ENCODE measurements at places on chromosomes 7 and 10.

DNA sequence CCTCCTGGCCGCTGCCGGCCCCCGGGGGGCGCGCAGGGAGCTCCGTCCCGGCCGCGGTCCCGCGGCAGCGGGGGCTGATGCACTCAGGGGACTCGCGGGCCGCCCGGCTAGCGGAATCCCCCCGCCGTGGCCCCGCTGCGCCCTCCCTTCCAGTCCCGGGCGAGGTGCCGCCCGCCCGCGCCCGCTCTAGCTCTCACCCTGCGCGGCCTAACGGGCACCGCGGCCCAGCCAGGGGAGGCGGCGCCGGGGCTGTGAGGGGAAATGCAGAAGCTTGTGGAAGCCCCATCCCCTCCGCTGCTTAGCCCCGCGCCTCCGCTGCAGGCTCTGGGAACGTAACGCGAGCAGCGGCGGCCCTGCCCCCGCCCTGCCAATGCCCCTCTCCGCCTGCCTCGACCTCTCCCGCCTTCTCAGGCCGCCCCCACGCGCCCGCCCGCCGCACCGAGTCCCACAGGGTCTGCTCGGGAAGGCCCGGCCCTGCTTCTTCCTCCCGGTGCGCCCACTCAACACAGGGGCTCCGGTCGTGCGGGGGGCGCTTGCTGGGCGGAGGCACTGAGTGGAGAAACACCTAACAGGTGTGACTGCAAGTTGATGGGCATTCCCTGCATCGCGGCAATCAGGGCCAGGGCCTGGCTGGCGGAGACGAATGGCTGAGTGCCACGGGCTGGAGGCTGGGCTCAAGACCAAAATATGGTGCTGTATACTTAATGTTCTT is 384 bp upstream of the TMEM229A start:
- DNase-seq = peak; percentile 35

DNA sequence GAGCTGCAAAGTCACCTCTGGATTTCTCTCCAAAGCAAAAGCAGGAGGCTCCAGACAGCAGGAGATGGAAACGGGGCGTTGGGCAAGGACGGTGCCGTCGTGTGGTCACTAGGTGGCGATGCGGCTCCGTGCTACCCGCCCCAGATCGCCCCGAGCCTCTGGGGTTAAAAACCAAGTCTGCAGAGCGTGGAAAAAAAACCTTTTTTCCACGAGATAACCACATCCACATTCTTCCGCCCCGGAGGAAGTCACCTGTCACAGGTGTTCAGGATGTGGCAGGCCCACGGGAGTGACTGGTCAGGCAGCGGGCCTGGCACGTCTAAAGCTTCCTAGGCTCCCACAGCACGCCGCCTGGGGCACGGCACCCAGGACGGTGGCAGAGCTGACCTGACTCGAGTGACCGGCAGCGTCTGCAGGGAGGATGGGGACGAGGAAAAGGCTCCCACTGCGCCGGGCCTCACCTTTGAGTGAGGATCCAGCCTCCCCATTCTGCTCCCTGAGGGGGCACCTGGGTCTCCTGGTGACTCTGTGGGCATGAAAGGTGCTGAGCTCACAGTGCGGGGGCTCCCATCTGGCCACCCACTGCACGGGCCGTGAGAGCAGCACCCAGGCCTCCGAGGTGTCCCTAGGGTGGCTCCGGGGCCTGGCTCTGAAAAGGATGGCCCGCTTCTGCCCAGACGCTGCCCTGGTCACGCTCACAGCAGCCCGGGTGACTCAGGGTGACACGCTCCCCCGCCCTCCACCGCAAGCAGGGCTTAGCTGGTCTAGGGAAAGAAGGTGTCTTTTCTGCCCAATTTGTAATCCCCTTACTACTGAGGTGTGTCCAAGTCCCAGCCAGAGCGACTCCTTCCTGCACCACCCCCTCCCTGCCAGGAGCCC is 71.3 kb upstream of the TNRC18 start:
- peak; percentile 53 for DNase-seq

GRCh38 chr7:11818281-11818680 is 13.7 kb downstream of the THSD7A start:
- DNase-seq = no peak

DNA sequence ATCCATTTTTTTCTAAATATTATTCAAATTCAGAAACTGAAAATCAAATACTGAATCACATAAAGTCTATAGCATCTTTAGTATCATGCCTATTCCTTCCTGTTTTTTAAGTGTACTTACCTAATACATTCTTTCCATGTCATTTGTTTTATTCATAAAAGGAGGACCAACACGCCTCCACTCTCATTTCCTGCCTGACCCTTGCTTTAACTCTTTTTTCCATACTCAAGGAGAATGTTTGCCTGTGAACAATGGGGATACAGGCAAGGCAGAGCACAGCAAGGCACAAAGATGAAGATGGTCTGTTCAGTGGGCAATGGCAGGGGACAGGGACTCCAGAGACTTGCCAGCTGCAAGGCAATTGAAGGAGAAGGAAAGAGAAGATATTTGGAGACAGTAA is 121.2 kb upstream of the FEZF1 start:
- no peak for DNase-seq

GRCh38 chr10:30894221-30894620 is 137.4 kb downstream of the ZNF438 start:
- no peak for DNase-seq

DNA sequence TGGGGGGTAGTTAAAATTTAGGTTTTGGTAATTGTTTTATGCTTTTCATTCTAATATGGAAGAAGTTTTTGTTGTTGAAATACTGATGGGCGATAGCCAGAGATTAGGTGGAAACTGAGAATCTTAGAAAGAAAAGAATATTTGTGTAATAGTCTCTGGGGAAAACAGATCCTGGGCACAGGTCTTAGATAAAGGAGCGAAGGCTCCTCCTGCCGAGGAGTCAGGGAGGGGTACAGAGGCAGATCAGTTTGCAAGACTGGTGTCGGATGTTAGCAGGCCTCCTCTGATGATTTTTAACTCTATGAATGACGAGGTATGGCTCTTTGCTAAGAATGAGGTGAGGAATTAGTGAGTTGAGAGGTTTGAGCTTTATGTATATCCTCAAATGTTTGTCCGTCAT is 339.7 kb downstream of the HGF start:
- DNase-seq = no peak

DNA sequence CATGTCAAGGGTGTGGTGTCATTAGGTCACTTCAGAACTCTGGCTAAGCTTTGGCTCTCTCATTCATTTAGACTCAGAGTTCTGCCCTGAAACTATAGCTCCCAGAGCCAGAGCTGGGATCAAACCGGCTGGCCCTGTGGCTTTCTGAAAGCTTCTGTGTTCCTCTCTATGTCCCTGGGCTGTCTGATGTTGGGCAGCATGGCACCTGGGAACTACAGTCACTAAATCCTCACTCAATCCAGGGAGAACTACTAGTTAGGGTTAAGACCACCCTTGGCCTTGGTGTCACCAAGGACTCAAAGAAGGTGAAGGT is 13.2 kb downstream of the ATG9B start:
- no peak for DNase-seq
